Fibroblast of upper back skin (primary cell): ENCODE measurements at places on chromosomes 6 and 20.

- no peak for DNase-seq
Observed at GRCh38 chr6:15509335-15509933, 153.4 kb downstream of the DTNBP1 start.

GRCh38 chr6:139028215-139028657 lies 309 bp upstream of the ABRACL start:
- no peak for DNase-seq

- DNase-seq, result no peak
Observed at GRCh38 chr6:127404594-127405178, 54.5 kb downstream of the KIAA0408 start.

DNA sequence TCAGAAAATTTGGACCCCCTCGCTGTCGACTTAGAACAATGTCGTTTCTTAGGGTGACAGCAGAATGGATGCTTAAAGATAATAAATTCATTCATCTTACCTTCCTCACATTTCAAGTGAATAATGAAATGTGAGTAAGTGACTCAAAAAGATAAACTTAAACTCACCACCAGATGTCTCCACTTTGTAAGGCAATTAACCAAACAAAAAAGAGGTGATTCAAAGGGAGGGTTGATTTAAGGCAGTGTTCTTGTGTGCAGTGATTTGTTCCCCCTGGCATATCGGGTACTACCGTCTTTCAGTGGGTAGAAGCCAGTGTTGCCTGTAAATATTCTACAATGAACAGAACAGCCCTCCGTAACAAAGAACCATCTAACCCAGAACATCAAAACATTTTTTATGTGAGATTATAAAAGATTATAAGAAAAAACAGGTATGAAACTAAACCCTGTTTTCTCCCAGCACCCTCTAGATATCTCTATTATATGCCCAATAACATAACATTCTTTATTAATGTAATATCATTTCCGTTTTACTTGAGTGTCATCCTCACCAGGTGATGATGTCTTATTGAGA lies 589.7 kb downstream of the CBLN4 start:
- DNase-seq, result peak; percentile 3

DNA sequence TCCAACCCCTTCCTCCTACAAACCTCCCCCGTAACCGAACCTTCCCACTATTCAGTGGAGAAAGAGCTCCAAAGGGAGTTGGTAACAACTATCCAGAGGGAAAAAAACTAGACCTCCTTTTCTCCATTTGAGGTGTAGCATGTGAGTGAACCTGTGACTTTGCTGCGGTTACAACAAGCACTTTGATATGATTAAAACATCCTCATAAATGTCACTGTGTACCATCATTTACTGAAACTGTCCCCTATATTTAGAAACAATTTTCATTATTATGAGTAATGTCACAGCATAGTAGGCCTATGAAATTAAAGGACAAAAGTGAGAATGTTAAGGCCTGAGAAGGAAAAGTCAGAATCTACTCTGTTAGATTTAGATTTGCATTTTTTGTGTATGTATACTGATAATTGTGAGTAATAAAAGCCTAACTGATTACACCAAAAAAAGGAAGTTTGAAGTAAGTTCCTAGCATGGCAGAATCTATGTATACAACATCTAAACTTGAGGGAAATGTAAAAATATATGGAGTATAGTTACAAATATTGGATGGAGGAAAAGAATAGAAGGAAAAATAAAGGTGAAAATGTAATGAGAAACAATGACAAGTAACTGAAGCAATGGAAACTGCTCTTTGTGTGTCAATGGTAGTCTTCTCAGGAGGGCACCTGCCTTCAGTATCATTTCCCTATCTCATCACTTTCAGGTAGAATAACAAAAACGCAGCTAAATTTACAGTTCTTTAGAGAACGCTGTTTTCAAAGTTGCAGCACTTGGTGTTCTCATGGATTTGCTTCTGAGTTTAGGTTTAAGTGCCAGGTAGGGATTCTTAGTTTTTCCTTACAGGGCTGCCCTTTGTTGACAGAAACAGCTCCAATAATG lies 145.9 kb downstream of the IMPG1 start:
- no peak for DNase-seq

DNA sequence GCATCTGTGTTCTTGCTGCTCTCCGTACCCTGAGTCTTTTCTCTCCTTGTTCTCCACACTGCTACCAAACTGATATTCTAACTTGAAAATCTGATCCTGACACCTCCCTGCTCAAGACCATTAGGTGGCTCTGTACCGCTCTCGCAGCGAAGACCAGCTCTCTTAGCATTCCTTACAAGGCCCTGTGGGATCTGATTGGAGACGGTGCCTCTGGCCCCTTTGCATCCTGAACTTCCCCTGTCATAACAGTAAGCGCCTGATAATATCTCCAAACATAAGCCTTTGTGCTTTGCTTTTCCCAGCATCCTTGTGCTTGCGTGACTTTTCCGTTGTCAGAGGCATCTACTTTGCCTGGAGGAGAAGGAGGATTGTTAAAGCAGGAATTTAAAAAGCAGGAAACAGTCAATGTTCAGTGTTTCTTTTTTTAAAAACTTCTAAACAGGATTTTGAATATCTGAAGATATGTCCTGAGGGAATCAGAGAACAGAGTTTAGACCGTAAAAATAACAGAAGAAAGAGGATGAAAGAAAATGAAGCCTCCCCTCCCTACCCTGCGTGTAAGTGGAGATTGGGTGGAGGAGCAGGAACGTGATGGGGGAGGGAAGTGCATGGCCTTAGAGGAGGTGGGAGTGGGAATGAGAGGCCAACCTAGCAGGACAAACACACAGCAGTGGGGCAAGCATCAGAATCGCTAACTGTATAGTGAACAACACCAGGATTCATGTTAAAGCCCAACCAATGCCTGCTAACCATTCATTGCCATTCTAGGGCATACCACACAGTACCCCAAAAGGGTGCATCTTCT lies 89.2 kb upstream of the STMND1 start:
- DNase-seq, result peak; percentile 88

DNA sequence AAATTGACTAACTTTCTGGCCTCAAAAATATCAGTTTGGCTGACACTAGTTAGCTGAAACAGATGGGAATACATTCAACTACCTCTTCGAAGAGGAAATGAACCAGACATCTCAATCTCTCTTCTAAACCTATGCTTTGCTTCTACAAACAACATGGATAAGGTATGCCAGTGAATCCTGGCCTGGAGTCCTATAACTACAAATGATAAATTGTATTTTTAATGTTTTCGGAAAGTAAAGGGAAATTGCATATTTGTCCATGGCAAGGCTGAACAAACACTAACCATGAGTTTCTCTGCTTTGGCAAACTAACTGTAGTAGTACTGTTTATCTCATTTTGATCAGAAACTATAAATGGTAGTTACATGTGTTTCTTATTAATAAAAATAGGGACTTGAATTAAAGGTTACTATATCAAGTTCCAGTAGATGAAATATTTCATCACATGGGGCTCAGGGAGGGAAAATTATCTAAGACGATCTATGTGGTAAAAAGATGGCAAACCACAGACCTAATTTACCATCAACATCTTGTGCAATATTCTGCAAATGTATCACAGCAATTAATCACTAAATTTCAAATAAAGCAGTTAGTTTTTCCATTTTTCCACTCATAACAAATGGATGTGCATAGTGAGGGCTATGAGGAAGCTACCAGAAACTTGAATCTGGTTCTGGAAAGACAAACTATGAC lies 76.8 kb downstream of the COL12A1 start:
- peak; percentile 86 for DNase-seq

GRCh38 chr6:159067334-159067733 lies 22.5 kb upstream of the TAGAP start:
- DNase-seq, result no peak

DNA sequence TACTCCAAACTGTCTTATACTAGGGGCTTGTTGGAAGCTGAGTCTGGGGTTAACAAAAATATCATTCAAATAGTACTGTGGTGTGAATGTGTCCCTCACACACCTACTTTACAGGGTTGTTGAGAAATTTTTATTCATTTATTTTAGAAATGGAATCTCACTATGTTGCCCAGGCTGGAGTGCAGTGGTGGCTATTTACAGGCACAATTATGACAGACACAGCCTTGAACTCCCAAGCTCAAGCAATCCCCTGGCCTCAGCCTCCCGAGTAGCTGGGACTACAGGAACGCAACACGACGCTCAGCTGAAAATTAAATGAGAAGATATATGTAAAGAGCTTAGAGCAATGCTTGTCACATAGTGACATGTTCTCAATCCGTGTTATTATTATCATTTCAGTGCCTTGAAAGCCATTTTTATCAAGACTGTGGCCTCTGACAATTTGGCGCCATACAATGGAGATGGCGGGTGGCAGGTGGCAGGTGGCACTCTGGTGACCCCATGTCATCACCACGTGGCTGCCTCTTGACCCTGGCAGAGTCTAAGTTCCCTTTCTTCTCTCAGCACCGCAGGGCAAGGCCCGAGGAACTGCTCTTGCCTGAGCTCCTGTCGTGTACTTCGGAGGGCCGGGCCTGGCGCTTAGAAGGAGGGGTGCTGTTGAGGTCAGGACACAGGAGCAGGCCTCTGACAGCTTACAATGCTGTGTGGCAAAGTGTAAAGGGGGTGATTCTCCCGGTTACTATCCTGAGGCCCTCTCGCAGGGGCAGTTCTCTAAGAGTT lies 64.5 kb downstream of the STX11 start:
- no peak for DNase-seq

GRCh38 chr6:2764610-2765165 lies 505 bp upstream of the WRNIP1 start:
- DNase-seq, result peak; percentile 62

GRCh38 chr6:71509191-71510005 lies 220.8 kb downstream of the OGFRL1 start:
- DNase-seq, result no peak

DNA sequence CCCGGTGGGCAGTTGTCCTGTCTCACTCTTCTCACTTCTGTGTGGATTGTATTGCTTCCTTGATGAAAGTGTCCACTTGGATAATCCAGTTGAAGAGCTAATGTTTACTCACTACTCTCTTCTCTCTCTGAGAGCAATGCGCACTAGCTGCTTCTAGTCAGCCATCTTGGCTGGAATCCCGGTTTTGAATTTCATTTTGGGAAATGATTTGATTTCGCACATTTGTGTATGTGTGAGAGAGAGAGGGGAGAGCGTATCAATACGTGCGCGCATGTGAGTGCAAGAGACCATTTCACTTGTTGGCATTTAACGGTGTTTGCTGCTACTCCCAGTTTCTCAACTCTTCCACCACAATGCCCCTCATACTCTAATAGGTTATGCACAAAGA lies 67.8 kb downstream of the KLHL32 start:
- DNase-seq, result no peak

- DNase-seq, result no peak
Observed at GRCh38 chr6:50984135-50984534, 165.5 kb downstream of the TFAP2B start.

GRCh38 chr6:30411515-30412207 lies 66.7 kb downstream of the RPP21 start:
- peak; percentile 41 for DNase-seq

DNA sequence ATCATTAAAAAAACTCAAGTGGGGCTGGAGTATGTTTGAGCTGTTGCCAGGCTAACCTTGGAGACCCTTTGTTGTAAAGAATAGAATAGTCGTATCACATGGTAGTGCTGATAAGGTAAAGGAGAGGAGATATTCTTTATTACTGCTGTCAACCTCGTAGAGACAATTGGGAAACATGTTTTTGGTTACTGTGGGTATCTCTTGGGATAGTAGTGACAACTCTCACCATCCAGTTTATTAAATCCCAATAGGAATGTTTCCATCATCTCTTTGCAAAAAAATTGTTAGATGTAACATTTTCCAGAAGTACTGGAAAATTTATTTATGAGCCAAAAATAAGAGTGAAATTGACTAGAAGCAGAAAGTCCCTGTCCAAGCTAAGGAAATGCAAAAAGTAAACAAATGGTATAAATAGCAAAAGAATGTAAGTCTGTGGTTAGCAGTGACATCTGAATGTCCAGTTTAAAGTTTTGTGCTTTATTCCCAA lies 829.3 kb upstream of the CITED2 start:
- DNase-seq, result peak; percentile 77

- DNase-seq, result no peak
Observed at GRCh38 chr6:66065313-66065712, 358.3 kb upstream of the EYS start.

- DNase-seq, result no peak
Observed at GRCh38 chr6:31265926-31266325, 6.0 kb downstream of the HLA-C start.

GRCh38 chr6:43639984-43640800 lies 4.6 kb downstream of the MAD2L1BP start:
- no peak for DNase-seq

- DNase-seq, result no peak
Observed at GRCh38 chr6:114154812-114155211, 183.9 kb upstream of the HDAC2 start.

DNA sequence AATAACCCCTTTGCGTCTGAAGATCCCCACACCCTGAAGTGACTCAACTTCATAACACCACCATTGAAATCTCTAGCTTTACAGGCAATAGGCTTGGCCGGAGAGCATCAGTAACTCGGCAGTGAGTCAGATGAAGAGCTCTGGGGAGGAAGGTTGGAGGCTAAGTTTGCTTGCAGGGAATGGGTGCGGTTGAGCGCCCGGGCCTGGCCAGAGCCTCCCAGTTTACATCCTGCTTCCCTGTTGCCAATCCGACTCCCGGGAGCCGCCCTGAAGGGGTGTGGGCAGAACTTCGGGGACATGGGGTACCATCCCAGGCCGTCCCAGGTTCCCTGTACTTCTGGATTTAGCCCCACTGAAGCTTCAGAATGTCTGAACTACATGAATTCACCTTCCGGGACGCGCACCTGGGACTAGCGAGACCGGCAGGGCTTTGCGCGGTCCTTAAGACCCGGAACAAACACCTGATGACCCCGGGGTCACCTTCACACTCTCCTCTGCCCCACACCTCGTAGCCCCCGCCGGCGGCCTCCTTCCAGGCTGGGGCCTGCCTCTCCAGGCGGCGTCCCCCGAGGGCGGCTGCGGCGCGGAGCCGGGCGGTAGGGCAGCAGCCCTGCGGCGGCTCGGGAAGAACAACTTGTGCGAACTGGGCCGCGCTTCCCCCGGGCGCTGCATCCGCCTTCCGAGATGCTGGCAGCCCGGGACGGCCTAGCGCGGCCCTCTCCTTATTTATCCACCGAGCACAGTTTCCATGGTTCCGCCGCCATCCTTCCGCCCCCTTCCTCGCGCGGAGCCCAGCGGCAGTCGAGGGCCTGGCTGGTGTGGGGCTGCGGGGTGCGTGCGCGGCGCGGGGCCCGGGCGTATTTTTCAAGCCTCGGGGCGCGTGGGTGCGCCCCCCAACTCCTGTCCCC lies 56.6 kb upstream of the RREB1 start:
- DNase-seq, result peak; percentile 86

GRCh38 chr20:57594092-57594951 lies 25.9 kb downstream of the ZBP1 start:
- DNase-seq, result no peak

DNA sequence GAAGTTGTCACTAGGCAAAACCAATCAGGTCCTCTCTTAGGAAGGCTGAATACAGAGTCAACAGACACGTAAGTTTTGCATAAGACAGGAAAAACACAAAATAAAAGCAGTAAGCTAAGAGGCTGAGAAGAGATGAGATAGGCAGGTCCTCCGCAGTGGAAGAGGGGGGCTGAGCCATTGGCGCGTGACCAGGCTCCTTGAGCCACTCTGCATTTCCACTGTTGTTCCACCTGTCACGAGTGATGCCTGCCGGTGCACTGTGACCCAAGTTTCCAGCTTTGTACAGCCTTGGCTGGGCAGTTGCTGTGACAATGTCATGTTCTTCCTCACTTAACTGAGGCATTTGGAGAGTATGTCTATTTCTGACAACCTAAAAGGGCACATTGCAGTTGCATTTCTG lies 58.6 kb downstream of the NUDT3 start:
- no peak for DNase-seq
